Activated CD8-positive, alpha-beta memory T cell treated with anti-CD3 and anti-CD28 coated beads, Interleukin-2, amount 50 U/mL, for 48 hours (primary cell): ENCODE measurements at places on chromosomes 13 and 19.

DNA sequence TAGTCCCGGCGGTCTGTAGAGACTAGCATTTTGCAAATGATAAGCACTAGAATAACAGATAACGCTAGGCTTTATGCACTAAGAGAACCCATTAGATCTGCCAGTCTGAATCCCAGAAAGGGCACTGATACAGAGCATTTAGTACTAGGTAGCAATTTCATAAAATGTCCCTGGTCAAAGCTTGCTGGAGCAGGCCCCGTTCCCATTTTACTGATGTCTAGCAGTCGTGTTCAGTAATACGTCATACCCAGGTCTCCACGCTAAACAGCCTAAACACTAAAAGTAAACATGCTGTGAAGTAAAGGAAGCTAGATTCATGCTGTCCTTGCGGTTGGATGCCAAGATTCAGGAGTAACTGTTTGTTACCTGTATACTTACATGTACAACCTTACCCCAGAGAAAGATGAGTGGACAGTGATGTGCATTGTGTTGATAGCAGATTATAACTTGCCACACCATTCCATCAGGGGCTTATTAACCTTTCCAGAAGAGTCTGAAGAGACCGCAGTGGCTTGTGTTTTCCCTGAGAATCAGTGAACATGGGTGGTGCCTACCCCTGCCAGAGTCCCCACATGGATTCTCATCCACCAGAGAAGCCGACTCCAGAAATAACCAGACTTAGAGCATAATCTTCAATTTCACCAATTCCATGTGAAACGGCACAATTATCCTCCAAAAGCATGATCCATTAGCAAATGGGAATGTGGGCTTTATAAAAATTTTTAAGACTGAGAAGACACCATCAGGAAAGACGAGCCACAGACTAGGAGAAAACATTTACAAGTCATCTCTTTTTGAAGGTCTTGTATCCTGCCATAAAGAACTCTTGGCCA lies 3.4 kb upstream of the RPS11 start:
- DNase-seq, result peak; percentile 82

DNA sequence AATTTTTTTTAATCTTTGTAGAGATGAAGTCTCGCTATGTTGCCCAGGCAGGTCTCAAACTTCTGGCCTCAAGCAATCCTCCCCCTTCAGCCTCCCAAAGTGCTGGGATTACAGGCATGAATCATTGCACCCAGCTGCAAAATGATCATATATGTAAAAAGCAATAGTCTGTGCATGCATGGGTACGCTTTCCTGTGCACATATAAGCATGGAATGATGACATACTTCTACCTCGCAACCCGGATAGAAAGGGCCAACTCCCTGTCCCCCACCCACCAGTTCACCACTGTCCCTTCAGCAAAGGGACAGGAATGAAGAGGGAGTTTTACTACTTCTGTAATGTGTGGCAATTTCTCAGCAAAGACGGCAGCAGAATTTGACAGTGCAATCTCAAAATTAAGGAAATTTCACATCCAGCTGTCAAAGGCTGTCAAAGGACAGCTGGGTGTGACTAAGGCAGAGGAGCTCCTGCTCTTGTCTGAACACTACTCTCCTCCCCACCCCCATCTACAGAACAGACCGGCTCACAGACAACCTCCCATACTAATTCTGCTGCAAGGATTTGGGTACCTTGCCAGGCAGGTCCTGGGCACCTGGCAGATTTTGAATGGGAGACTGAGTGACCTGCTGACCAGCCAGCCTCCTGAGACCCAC lies 95.6 kb downstream of the TSHZ3 start:
- no peak for DNase-seq

GRCh38 chr19:46251416-46251815 lies 21.9 kb downstream of the IGFL1 start:
- no peak for DNase-seq

- DNase-seq, result no peak
Measured at GRCh38 chr19:6211632-6212402, 68.0 kb downstream of the MLLT1 start.

DNA sequence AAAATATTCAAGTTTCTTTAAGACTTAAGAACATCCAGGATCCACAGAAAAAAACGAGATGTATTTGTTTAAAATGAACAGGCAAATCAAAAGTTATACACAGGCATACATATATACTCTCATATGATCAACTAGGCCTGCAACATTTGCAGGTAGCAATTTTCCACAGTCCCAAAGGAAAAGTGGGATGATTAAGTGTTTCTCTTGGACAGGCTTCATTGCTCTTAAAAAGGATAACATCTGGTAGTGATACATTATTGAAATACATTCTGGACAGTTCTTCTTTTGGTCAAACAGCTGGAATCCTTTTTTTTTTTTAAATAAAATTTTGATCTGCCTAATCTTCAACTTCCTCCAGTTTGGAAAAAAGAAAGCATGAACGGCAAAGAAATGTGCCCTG lies 114.8 kb upstream of the TDRD3 start:
- DNase-seq, result no peak
